KBM-7 (cell line): ENCODE measurements at places on chromosomes 4 and X.
A peak's percentile ranks its signal among the peaks of the same experiment; 100 is the strongest.

GRCh38 chr4:175092114-175092513 is 174.0 kb downstream of the ADAM29 start:
- no peak for DNase-seq

DNA sequence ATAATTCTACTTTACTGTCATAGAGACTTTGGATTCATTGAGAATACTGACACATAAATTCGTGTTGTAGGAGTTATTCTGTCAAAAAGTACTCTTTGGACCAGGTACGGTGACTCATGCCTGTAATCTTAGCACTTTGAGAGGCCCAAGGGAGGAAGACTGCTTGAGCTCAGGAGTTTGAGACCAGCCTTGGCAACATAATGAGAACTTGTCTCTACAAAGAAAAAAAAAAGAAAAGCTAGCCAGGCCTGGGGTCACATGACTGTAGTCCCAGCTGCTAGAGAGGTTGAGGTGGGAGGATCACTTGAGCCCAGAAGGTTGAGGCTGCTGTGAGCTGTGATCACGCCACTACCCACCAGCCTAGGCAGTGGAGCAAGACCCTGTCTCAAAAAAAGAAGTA is 54.9 kb downstream of the WDR19 start:
- DNase-seq: no peak

GRCh38 chrX:38943120-38943519 is 141.9 kb downstream of the MID1IP1 start:
- DNase-seq: no peak

- no peak for DNase-seq
These were observed 72.3 kb downstream of the ZNF518B start for GRCh38 chr4:10384974-10385373.

GRCh38 chr4:184399512-184399908 is 74.8 kb downstream of the IRF2 start:
- no peak for DNase-seq

GRCh38 chr4:140047786-140048185 is 106.2 kb downstream of the MAML3 start:
- no peak for DNase-seq

DNA sequence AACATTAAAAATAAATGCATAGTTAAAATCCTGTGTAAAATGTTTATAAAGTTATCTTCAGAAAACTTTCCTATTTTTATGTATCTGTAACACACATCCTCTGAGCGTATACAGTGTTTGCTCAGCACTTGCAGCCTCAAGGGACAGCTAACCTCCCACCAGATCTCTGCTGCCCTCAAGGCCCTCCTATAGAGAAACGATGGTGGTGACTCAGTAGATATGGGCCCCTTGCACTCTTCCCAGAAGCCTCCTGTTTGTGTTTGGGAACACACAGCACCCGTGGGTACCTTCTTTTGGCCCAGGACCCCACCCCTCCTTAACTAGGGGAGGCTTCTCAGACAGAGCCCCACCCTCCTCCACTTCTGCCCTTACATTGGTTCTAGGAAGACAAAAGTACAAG is 26.7 kb downstream of the PJA1 start:
- no peak for DNase-seq

GRCh38 chr4:152385551-152385950 is 150.3 kb downstream of the FBXW7 start:
- no peak for DNase-seq

GRCh38 chr4:10185518-10186227 is 69.1 kb upstream of the WDR1 start:
- no peak for DNase-seq

DNA sequence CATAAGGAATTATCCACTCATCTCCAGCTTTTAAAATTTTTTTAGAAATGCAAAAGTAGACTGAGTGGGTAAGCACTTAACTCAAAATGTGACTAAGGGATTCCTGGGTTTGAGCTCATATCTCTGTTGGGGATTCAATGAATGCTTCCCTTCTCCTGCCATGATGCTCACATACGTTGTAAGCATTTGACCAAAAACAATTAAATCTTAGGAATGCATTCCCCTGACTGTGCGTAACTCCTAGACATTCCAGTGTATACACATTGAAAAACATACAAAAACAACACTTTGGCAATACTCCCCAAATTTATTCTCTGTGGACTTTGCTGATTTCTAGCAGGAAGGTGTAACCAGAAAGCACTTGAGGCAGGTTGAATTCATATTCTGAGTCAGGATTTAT is 29.8 kb downstream of the SPANXA2 start:
- no peak for DNase-seq

- no peak for DNase-seq
These were observed 5.5 kb upstream of the SLC9B1 start for GRCh38 chr4:103024996-103025395.

DNA sequence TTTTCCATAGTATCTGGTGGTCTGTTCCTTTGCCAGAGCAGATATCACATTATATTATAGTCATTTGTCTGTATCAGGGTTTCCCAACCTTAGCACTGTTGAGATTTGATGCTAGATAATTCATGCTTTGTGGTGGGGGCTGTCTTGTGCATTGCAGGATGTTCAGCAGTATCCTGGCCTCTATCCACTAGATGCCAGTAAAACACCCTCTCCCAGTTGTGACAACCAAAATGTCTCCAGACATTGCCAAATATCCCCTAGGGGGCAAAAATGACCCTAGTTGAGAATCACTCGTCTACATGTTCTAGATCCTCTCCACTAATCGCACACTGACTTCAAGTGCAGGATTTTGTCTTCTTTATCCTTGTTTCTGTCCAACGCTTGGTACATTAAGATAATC is 160.8 kb downstream of the FANCB start:
- no peak for DNase-seq

GRCh38 chr4:102825261-102826091 is 1.9 kb downstream of the UBE2D3 start:
- DNase-seq: peak; percentile 83

GRCh38 chr4:20474119-20474518 is 222.4 kb downstream of the SLIT2 start:
- peak; percentile 2 for DNase-seq

- no peak for DNase-seq
These were observed 913.4 kb downstream of the RPA4 start for GRCh38 chrX:97797076-97797475.

GRCh38 chr4:138062929-138063328 is 179.2 kb downstream of the SLC7A11 start:
- DNase-seq: no peak

- no peak for DNase-seq
These were observed 63.5 kb downstream of the ANAPC4 start for GRCh38 chr4:25440478-25441030.

DNA sequence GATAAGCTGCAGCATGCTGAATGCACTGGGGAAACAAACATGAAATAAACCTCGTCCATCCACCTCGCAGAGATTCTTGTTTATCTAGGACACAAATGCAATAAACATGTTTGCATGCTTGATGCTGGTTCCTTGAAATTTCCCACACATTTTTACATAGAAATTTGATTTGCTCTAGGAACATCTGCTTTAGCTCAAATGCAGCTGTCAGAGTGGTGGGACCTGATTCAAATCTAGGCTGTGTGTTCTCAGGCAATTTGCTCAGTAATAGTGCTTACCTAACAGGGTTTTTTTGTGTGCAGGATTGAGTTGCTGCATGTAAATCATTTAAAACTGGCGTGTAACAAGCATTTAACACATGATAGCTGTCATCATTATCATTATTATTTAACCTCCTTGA is 293.1 kb downstream of the QDPR start:
- DNase-seq: no peak

DNA sequence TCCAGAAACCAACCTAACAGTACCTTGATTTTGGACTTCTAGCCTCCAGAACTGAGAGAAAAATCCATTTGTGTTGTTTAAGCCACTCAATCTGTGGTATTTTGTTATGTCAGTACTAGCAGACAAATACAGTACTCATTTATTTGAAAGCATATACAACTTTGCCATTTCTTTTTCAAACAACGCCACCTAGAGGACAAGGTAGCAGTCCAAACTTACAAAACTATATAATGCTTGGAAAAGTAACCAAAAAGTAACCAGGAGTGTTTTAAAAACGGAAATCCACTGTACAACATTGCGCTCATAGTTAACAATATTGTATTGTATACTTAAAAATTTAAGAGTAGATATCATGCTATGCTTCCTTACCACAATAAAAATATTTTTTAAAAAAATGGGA is 37.0 kb upstream of the FGF13 start:
- DNase-seq: peak; percentile 43

DNA sequence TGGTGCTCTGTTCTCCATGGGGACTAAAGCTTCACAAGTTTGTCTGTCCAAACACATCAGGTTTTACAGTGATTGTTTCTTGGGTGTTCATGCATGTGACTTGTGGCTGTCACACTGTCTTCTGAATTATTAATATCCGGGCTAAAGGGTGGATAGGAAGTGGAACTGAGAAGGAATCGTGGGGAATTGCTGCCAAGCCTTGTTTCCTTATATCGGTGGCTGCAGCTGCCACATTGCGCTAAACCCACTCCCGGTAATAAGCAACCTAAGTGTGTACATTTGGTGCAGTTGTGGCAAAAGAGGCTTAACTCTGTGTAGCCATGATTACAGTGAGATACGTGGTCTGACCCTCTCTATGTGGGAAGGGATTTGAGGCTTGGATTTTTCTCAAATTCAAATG is 30.7 kb downstream of the SEPTIN11 start:
- DNase-seq: no peak

- no peak for DNase-seq
These were observed 352.1 kb downstream of the SPOCK3 start for GRCh38 chr4:166882221-166882620.

GRCh38 chr4:113845138-113845537 is 83.6 kb upstream of the CAMK2D start:
- DNase-seq: no peak

DNA sequence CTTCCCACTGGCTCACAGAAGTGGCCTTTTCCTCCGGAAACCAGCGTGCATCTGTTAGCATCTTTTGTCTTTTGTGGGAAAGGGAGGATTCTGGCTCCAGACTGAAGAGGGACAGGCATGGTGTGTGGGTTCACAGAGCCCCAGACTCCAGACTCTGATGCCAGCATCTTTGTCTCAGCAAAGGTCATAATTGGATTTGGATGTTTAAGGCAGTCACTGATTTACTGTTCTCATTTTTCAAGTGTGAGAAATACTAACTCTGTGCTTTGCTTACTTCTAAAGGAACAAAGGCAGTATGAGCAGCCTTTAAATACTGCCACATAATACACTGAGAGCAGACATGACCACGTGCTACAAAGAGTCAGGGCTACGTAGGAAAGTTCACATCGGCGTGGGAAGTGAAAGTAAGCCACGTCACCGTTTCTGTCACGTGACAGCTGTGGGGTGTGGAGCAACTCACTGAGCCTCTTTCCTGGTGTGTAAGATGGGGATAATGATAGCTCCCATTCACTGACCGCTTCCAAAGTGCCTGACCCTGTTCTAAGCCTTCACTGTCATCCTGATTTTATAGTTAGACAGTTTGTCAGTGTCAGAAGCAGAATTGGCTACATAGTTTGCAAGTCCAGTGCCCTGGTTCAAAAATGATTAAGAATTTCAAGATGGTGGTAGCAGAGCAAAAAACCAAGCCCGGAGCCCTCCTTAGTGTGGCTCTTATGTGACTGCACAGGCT is 24.8 kb upstream of the TMSB4X start:
- peak; percentile 77 for DNase-seq

GRCh38 chrX:19343085-19343534 is 617 bp upstream of the PDHA1 start:
- DNase-seq: no peak

GRCh38 chr4:56240554-56241174 is 146.6 kb downstream of the AASDH start:
- no peak for DNase-seq

DNA sequence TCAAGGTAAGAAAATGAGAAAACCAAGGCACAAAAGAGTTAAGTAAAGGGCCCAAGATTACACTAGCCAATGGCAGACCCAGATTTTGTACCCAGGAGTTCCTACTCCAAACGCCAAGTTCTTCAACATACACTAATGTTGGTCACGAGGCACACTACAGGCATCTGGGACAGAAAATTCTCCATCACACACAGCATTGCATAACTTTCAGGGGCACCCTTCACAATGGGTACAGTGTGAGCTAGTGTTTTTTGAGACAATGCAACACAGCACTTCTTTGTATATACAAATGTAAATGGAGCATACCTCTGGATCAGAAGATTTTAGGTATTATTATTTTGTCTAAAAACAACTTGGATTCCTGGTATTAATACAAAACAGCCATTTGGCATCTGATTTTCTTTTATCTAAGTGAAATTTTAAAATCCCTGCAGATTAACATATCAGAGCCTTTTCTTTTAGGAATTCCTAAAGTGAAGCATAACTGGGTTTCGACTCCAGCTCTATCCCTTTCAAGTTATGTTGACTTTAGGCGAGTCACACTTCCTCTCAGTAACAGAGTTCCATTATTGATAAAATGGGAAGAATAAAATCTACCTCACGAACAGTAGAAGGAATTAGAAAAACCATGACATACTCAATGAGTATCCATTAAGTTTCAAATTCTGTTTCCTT is 41.1 kb downstream of the ADGRA3 start:
- no peak for DNase-seq

DNA sequence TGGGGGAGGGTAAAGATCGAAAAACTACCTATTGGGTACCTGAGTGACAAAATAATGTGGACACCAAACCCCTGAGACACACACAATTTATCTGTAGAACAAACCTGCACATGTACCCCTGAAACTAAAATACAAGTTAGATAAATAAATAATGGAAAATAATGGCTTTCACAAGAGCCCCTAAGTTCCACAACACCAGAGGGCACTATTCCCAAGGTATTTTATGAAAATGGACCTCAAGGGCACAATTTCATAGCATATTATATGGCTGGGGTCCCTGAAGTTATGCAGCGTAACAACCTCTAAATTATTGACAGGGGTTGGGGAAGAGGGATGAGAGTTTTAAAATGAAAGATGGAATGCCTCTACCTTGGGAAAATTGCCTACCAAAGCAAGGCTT is 81.3 kb upstream of the TMEM33 start:
- DNase-seq: no peak

- peak; percentile 5 for DNase-seq
These were observed 12.8 kb upstream of the CFAP299 start for GRCh38 chr4:80322716-80323115.

DNA sequence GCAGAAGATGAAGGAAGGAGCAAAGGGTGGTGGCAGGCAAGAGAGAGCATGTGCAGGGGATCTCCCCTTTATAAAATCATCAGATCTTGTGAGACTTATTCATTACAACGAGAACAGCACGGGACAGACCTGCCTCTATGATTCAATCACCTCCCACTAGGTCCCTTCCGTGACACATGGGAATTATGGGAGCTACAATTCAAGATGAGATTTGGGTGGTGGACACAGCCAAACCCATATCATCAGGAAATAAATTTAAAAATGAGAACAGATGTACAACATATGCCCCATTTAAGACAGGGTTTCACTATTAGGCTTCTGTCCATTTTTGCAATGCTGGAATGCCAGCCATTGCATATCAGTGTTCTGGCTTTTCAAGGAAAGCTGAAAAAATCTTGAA is 346.7 kb upstream of the SLIT2 start:
- DNase-seq: no peak

GRCh38 chrX:26915064-26915463 is 548.1 kb downstream of the PPP4R3C start:
- DNase-seq: no peak

GRCh38 chrX:113260474-113260873 is 419.8 kb upstream of the AMOT start:
- peak; percentile 20 for DNase-seq
